Central memory CD4-positive, alpha-beta T cell (primary cell): ENCODE measurements at places on chromosomes 12 and 14.

DNA sequence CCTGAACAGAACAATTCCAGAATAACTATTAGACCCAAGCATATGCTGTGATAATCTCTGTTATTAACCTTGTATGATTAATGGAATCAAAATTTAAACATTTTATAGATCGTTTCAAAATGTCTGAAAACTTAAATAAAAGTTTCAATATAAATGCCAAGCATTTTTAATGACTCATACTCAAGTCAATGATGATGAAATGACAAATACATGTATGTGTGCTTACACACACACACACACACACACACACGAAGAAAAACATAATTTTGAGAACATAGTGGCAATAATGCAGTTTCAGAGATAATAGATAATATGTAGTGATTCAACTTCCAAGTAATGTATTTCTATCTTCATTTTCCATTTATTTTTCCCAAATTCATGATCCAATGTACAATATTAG is 384.9 kb upstream of the FOXG1 start:
- DNase-seq, result no peak

DNA sequence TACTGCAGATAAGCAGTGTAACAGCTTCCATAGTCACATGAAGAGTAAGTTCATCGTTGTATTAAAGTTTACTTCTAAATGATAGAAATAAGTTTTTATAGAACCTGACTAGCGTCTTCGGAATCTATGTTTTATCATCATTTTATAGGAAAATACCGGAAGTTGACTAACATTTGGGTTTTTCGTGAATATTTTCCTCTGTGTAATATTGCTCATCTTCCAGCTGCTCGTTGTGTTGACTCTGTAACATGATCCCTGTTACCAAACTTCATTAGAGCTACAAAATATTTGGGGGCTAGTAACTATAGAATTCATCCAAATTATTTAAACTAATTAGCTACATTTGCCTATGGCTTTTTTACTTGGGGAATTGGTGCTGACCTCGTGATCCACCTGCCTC is 37.2 kb downstream of the DDX51 start:
- DNase-seq, result no peak

DNA sequence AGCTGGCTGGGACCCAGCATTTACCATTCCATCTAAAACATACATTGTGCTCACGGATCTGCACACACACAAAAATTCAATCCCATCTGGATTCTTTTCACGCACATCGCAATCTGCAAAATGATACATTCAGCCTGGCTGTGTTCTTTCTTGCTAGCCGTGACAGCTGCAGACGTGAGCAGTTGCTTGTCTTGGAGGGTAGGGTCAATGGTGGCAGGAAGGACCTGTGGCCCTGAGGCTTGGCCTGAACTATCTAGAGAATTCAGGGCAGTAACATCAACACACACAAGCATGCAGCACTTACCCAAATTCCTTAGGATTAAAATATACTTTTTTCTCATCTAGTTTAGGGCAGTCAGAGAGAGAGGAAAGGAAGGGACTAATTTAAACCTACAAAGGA is 72.0 kb downstream of the DICER1 start:
- no peak for DNase-seq

GRCh38 chr14:87989956-87990299 is 3.1 kb downstream of the GALC start:
- no peak for DNase-seq

GRCh38 chr14:32821964-32822653 is 116.6 kb upstream of the NPAS3 start:
- no peak for DNase-seq

GRCh38 chr14:79740066-79740601 is 471.2 kb downstream of the DIO2 start:
- DNase-seq, result no peak

- no peak for DNase-seq
These were observed 27.0 kb downstream of the PDE6H start for GRCh38 chr12:14999695-15000365.

DNA sequence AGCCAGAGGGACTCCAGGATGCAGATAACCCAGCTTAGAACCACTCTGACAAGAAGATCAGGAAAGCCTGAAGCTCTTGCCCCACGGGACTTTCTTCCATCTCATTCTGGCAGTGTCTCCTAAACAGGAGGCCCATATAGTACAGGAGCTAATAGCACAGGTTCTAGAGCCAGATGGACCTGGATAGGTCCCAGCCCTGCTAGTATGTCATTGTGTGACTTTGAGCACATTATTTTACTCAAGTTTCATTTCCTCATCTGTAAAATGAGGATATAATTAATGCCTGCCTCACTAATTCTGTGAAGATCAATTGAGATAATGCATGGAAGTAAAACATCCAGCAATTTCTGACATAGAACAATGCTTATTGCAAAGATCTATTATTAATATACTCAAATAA is 66.5 kb upstream of the GZMB start:
- DNase-seq, result no peak

- peak; percentile 39 for DNase-seq
These were observed 9.4 kb downstream of the ANKRD9 start for GRCh38 chr14:102500158-102500662.

- no peak for DNase-seq
These were observed 16.7 kb downstream of the CLSTN3 start for GRCh38 chr12:7146906-7147305.

- no peak for DNase-seq
These were observed 267.7 kb downstream of the MED13L start for GRCh38 chr12:116009805-116010204.

- DNase-seq, result no peak
These were observed 56.9 kb downstream of the LIN52 start for GRCh38 chr14:74141703-74142102.

GRCh38 chr12:117498256-117498655 is 136.8 kb upstream of the NOS1 start:
- no peak for DNase-seq

DNA sequence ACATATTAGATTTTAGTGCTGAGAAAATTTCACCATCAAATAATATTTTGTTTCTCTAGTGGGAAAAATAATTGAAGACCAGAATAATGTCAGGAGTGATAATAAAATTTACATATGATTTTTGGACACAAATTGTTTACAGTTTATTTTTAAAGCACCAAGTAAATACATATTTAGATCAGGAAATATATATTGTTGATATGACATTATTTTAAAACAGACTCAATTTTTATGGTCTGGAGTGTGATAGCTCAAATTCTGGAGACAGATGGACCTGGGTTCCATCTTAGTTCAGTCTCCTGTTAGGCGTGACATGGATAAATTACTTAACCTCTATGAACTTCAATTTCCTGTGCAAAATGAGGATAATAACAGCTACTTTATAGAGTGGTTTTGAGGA is 135.4 kb downstream of the TPH2 start:
- DNase-seq, result no peak

DNA sequence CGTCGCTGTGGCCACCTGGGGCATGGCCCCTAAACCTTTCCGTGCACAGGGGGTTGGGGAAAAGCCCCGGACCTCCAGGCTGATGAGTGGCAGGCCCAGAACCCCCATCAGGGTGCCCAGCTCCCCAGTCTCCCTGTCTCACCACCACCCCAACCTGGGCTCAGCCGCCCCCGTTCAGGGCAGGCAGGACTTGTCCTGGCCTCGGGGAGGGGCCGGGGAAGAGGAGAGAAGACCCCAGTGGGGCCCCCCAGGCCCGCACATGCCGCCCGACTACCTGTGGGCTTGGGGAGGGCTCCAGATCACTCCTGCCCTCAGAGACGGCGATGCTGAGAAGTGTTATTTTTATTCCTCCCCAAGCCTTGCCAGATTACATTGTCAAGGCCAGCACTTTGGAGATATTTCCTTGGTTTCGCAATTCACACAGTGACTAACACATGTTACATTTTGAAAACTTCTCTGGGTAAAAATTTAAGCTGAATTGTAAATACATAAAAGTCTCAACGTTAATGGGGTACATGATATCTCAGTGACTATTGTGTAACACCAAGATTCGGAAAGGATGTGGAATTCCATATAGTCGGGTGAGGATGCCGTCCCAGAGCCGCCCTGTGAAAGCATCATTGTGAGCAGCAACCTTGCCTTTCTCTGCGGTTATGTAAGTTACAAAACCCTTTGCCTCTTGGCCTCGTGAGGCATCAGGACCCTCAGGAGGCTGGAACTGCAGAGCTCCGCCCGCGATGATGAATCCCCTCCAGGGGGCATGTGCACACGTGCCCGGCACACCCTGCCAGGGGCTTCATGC is 85.6 kb upstream of the DIO3 start:
- no peak for DNase-seq

GRCh38 chr12:116062698-116063097 is 214.8 kb downstream of the MED13L start:
- no peak for DNase-seq

DNA sequence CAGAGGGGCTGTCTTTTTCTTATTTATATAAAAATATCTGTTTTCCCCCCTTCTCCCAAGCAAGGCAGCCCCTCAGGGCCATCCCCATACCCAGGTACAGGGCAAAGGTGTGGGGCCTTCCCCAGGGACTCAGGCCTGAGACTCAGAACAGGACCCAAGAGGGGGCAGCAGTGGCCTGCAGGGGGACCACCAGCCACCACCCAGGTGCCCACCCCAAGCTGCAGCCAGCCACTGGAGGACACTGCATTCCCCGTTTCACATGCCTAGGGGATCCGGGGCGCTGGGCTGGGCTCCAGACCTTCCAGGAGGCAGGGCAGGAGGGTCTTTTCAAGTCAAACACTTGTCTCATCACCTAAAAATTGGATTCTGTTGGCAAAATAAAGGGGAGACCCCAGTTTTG is 83.3 kb downstream of the SCARB1 start:
- DNase-seq, result no peak

GRCh38 chr14:96629082-96629481 is 126.9 kb downstream of the PAPOLA start:
- DNase-seq, result no peak

DNA sequence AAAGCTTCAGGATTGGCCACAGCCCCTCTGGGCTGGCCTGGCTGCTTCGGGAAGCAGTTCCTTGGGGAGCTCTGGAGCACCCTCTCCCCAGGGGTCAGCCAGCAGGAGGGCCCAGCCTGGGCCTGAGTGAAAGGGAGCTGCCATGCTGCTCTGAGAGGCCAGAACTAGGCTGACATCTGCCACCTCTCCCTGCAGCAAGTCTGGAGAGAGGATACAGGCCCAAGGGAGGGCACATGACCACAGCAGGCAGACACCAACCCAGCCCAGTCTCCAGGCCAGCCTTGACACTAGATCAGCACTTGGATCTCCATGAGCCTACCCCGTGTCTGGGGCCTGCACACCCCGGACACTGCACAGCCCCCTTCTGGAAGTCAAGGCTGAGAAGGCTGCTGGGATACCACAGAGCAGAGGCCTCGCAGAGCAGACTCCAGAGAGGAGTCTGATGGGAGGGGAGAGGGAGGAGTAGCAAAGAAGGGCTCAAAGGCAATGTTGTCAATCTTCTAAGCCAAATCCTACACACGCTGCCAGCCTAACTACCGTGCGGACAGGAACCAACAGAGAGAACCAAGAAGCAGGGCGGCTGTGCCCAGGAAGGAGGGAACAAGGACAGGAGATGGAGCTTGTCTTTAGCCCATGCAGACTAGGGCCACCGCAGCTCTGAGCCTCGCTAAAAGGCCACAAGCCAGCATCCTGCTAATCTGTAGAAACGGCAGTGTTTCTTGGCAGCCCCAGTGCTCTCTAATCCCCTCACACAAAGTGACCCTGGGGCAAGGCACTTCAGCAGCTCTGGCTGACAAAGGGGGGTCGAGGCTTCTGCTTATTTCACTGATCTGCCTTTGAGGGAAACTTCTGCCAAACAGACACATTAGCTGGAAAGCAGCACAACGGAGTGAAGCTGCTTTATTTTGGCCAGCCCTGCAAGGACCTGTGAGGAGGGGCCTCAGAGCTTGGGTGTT is 12.9 kb downstream of the COL2A1 start:
- DNase-seq, result no peak

GRCh38 chr12:111033281-111034082 is 113.1 kb upstream of the MYL2 start:
- no peak for DNase-seq

- DNase-seq, result no peak
These were observed 73.9 kb downstream of the RPS6KA5 start for GRCh38 chr14:90986510-90986909.

DNA sequence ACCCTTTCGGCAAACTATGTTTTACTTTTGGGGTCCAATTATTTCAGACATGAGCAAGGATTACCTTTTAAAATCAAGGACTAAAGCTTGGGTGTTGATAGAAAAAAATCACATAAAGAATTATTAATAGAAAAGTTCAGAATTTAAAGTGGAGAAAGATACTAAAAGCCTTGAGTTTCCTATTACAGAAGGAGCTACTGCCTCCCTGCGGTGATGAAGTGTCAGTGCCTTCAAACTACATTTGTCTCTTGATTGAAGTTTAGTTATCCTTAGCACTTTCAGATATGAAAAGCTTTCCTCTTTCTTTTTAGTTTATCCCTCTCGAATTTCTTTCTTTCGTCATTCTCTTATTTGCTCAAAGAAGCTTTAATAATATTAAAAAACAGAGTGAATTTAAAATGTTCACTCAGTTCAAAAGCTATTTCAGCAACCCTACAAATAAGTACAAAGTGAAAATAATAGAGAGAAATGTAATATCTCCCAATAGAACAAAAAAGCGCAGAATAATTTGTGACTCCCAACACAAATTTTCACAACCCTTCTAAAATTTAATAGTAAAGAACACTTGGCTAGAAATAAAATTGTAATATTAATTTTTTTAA is 87.6 kb downstream of the SEC23A start:
- DNase-seq, result no peak

DNA sequence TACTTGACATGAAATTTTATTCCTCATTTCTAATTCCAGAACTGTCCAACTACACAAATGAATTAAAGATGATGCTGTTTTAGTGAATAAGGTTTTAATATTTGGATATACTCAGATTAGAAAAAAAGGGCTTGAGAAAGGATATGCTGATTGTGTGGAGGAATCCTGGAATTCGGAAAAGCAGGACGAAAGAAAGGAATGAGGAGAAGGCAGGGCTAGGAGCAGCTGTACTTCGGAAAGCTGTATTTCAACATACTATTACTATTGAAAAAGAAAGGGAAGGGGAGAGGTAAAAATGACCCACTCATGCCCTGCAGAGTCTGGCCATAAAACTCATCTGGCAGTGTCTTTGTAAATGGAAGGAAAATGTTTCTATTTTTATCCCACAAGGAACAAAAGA is 63.1 kb upstream of the PLBD1 start:
- DNase-seq, result no peak

- DNase-seq, result no peak
These were observed 18.9 kb downstream of the LLPH start for GRCh38 chr12:66111605-66112004.

GRCh38 chr12:56898938-56899337 is 35.3 kb downstream of the SDR9C7 start:
- DNase-seq, result no peak
